Fibroblast of pulmonary artery (primary cell): ENCODE measurements at places on chromosomes 12 and 14.

GRCh38 chr12:50017641-50018040, 7.7 kb downstream of the RACGAP1 start:
- DNase-seq, result peak; percentile 78

DNA sequence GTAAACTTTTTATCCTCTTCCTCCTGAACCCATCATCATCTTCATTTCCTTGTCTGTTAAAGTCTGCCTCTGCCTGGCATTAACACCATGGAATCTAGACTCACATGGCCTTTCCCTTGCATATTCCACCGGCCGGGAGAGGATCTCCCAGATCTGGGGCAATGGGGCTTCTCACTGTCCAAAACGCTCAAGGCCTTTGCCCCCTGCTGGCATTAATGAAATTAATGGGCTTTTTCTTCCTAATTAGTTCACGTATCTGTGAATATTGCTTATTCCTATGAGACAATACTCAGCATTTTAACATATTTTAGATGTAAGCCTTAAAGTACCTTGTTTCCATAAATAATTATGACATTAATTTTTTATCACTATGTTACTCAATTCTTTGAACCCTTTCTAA, 42.9 kb upstream of the CAPRIN2 start:
- no peak for DNase-seq

GRCh38 chr14:98728024-98728423, 544.0 kb downstream of the BCL11B start:
- DNase-seq, result no peak

- DNase-seq, result peak; percentile 94
These were observed 249.9 kb downstream of the DAD1 start for GRCh38 chr14:22338917-22339715.

DNA sequence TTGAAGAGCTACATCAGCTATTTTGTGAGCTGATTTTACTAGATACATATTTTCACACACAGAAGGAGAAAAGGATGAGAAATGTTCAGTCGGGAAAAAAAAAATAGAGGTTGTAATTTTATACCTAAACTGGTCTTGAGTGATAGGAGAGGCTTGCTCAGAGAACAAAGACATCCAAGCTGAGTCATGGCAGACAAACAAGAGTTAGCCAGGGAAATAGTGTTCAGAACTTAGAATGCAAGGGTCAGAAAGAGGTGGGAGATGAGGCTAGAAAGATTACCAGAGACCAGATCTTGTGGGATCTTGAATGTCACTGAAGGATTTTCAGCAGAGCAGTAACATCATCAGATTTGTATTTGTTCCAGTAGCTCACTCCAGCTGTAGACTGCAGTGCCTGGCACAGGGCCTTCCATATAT, 121.9 kb upstream of the ATF1 start:
- DNase-seq, result peak; percentile 67

DNA sequence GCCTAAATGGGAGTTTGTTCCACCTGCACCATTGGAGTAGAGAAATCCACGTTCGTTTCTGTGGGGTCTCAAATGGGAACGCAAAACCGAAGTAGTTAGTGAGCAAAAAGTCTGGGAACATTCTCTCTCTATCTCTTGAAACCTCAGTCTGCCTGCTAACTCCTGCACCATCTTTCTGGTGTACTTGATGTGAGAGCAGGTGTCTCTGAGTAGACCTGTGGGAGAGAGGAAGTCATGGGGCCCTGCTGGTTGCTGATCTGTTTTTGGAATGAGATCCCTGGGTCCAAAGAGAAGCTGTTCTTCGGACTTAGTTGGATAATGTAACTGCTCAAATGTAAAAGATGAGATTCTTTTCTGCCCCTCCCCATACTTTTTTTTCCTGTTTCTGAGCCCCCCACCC, 57.3 kb downstream of the MAX start:
- DNase-seq, result no peak

DNA sequence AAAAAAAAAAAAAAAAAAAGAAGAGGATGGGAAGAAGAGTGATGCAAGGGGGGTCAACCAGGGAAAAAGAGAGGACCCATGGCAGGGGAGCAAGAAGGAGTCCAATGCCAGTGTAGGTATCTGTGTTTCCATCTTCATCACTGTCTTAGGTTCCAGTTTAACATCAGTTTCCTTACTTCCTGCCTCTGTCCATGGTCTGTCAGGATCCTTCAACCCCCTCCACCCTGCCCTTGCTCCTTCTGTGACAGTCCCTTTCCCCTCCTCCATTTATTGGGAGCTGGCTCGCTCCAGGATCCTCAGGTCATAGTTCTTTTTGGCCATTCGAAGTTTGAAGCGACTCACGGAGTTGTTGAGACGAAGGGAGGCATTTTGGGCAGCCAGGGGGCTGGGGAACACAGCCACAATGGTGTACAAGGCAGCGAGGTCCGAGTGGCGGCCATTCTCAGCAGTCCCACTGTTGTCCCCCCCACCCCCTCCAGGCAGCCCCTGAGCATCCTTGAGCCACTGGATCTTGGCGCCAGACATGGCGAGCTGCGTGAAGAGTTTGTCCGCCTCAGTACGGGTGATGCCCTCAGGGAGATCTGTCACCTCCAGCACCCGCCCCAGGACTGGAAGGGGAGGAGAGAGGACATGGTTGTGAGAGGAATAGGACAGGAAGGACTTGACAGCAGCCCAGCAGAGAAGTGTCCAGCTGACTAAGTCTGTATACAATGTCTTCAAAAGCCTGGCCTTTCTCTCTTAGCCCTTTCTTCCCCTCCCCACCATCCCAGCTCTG, 3.7 kb upstream of the STAC3 start:
- DNase-seq, result no peak

DNA sequence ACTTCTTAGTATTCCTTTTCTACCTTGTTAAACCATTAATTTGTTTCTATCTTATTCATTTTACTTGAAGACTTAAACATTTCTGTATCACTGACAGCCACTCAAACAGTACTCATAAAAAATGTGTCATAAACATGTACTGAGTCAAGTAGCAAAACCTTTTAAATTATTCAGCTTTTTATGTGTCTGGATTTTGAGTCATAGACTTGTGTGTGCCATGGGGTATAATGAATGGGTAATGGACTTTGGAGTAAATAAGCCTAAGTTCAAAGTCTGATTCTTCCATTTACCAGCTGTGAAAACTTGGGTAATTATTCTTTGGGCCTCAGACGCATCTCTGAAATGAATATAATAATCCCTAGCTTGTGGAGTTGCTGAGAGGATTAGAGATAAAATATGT, 199.0 kb downstream of the RAD51B start:
- DNase-seq, result no peak

- no peak for DNase-seq
These were observed 236.3 kb upstream of the NAV3 start for GRCh38 chr12:77594366-77594765.
